ENCODE measurements at places on chromosomes 3 and 15.

GRCh38 chr3:153669527-153669926 is 451.7 kb upstream of the ARHGEF26 start:
- no peak for DNase-seq

- DNase-seq = no peak
Observed at GRCh38 chr3:143366672-143367071, 247.1 kb downstream of the CHST2 start.

- DNase-seq = no peak
Observed at GRCh38 chr15:74826364-74826819, at the start of gene CPLX3. CPLX3 (plus strand) TSS chr15:74826627; CDS start chr15:74826704, 77 bp downstream.

GRCh38 chr3:35733341-35733740 is 94.0 kb downstream of the ARPP21 start:
- DNase-seq = no peak

GRCh38 chr3:13708301-13708700 is 159.4 kb downstream of the FBLN2 start:
- DNase-seq = no peak

DNA sequence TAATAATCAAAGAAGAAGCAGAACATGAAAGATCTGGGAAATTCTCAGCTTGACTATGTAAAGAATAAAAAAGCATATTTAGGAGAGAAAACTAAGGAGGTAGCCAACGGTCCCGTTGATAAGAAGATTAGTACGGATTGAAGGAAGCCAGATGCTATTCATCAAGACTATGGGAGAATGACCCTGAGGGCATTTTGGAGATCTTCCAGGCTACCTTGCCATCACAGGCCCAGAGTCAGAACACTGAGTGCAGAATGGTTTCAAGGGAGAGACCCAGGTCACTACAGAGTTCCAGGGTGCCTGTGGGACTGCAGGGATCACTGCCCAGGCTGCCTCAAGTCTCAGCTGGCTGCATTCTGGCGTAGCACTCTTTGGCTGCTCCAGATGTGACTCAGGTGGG is 752.9 kb upstream of the ARPP21 start:
- no peak for DNase-seq

- no peak for DNase-seq
Observed at GRCh38 chr3:113128386-113129015, 82.9 kb upstream of the BOC start.

GRCh38 chr3:40718681-40719080 is 193.9 kb downstream of the ZNF621 start:
- no peak for DNase-seq

DNA sequence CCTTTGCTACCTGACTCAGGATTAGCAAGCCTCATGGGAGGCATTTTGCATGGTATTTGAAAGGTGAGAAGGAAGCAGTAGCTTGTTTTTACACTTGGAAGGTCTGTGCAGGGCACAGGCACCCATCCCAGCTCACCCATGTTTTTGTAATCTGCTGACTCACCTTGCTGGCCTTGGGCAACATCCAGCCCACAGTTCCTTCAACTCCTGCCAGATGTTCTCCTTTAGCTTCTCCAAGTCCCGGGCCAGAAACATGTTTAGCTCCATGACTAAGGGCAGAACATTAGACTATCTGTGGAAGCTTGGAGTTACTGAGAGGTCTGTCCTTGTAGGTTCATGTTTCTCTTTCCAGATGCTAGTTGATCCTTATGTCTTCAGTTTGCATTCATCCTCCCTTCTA is 12.4 kb upstream of the ZNF770 start:
- DNase-seq = peak; percentile 88

GRCh38 chr15:66617137-66618090 is 51.6 kb upstream of the LCTL start:
- DNase-seq = peak; percentile 73

DNA sequence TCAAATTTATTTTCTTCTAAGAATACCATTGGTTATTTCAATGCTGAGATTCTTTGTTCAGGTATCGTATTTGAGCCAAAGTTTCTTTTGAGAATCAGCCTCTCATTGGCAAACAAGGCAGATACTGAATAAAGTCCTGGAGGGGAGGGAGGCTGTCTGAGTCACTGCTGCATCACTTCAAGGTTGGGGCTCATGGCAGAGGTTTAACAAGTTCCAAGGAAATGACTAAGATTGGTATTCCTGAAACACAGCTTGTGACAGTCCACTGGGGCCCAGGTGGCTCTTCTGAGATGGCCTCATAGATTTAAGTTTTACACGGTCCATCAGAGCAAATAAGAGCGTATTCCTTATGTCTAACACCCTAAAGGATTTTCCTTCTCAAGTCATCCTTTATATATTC is 213.8 kb upstream of the STAC start:
- DNase-seq = no peak

DNA sequence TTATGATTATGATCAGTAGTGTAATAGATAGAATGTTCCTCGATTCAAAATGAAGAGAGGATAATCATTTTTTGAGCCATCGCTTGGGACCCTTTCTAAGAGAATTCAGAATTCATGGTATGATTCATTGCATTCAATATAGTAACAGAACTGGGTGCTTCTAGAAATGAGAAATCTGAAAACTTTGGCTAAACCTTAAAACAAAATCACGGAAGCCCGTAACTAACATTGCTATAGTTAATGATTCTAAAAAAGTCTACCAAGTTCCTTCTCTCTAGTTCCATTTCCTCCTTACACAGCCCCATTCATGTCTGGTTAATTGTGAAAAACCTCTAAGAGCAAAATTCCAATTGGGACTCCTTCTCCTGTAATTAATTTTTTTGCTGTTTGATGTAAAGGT is 217.1 kb downstream of the GBE1 start:
- DNase-seq = no peak

GRCh38 chr3:113736548-113737089 is 9.4 kb downstream of the NAA50 start:
- DNase-seq = peak; percentile 61

- peak; percentile 24 for DNase-seq
Observed at GRCh38 chr3:120742849-120743365, 363 bp downstream of the GTF2E1 start.

- no peak for DNase-seq
Observed at GRCh38 chr15:68304589-68305337, 27.2 kb downstream of the FEM1B start.

DNA sequence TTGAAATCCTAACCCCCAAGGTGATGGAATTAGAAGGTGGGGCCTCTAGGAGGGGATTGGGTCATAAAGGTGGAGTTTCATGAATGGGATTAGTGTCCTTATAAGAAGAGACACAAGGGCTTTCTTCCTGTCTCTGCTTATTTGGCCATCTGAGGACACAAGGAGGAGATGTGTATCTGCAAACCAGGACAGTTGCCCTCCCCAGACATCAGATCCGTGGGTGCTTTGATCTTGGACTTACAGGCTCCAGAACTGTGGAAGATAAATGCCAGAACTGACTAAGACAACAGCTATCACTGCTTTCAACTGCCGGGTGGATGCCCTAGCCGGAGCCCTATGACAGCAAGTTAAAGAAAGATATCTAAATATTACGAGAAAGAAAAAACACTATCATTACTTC is 94.4 kb downstream of the CHRNA7 start:
- DNase-seq = no peak

GRCh38 chr3:17070161-17070959 is 185.6 kb downstream of the PLCL2 start:
- peak; percentile 1 for DNase-seq

DNA sequence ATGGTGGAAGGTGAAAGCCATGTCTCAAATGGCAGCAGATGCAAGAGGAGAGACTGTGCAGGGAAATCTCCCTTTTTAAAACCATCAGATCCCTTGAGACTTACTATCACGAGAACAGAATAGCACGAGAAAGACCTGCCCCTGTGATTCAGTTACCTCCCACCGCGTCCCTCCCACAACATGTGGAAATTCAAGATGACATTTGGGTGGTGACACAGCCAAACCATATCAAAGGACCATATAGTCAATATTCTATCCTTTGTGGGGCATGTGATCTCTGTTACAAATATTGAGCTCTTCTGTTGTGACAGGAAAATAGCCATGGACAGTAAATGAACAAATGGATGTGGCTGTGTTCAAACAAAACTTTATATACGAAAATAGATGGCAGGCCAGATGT is 77.2 kb upstream of the ACKR4 start:
- DNase-seq = no peak

DNA sequence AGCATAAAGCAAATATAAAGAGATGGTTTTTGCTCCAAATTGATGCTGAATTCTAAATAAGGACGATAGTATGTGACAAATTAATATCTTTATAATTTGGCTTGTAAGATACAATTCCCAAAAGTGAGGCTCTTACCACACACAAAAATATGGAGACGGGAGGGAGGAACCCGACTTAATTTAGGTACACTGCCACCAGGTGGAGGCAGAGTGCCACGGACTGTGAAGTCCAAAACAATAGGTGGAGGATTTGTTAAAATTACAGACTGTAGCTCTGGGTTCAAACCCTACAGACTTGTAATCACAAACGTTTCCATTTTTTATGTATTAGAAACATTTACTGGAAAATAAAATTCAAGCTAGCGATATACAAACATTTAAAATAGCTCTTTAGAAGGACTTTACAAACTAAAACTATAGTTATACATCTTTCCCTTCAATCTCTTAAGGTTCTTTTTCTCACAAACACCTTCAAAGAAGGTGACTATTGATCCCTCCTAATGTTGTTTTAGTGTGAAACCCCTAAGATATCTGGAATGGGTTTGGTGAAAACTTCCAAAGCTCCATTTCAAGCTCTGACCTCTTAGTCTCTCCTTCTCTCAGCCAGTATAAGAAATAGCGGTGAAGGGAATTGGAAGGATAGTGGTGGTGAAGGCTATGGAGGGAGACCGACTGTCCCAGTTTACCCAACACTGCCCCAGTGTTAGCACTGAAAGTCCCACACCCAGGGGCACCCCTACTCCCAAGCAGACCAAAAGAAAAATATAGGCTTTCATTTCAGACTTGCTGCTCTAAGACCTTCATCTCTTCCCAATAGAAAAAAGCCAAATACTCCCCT is 89.7 kb downstream of the AQP9 start:
- DNase-seq = peak; percentile 71

GRCh38 chr3:66504850-66505641 is 4.2 kb upstream of the LRIG1 start:
- no peak for DNase-seq

DNA sequence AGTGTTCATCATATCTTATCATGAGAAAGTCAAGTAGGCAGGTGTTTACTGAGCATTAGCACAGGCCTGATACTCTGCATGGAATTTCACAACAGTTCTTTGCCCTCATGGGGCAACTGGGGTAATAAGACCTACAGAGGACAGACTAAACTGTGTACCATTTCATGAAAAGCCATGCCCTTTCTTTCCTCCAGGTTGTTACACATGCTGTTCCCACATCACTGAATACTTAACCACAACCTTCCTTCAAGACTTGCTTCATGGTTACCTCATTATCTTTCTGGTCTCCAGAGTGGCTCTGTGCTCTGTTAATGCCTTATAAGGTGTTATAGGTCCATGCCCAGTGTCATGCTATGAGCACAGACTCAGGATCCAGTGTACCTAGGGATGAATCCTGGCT is 28.2 kb upstream of the RSL24D1 start:
- peak; percentile 69 for DNase-seq

- no peak for DNase-seq
Observed at GRCh38 chr3:194100856-194101390, 35.0 kb upstream of the HES1 start.

DNA sequence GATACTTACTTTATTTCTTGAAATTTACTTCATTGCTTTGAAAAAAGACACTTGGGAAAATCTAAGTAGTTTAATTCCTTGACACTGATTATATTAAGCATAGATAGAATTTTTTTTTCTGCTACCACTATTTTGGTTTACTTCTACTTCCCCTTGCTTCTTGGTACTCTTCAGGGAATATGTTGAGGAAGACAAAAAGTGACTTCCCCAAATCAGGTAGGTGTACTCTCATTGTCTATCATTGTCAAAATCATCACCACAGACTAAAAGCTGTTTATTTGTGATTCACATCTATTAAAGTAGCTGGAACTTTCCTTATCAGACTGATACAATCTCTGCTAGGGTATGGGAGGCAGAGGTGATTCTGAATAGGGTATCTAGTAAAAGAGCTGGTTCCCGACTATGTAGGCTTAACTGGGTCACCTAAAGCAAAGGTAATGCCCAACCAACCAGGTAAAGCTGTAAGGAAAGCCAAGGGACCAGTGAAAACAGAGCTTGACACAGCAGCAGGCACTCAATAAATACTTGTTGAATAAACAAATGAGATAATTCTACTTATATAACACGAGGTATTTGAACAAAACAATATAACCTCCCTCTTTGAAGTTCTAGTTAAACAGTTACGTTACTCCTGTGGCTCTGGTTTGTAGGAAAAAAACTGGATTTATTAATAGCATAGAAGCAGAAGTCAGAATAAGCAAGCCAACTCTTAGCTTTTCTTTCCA is 346.9 kb downstream of the PLCL2 start:
- no peak for DNase-seq

DNA sequence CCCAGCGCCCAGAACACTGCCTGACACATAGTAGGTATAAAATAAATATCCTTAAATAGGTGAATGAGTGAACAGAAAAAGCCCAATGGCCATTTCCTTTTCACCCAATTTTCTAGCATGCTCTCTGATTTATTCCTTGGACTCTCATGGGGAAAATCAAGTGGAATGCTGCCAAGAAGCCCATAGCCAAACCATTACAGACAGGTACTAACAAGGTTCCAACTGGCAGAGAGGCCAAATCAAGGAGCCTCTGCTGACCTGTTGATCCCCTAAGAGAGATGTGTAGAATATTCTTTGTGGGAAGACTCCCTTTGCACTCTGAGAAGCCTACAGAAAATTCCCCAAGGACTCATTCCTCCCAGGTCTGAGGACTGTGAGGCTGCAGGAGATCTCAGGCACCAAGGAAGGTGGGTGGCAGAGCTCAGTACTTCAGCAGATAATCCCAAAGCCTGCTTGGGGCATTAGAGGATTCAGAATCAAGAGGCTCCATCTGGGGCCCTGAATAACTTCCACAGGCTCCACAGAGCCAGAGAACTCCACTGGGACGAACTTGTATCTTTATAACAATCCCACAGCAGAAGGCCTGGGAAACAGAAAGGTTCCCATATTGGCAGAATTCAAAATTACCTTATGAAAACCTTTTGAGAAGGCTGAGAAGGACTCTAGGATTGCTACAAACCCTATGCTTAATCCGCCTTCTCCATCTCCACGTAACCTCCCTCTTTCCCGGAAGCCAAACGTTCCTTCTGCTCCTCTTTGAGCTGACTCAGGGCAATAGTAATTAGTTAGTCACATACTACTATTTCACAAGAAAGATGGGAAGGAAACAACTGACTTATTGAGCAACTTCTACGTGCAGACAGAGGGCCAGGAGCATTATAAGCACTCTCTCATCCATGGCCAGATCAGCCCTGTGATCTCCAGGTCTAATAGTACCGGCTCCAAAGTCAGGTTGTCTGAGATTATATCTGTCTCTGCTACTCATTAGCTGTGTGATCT is 34.5 kb downstream of the PRICKLE2 start:
- peak; percentile 98 for DNase-seq
